ENCODE measurements at places on chromosomes 12 and 14.

- no peak for DNase-seq
Measured at GRCh38 chr14:70896981-70897380, 10.3 kb upstream of the PCNX1 start.

DNA sequence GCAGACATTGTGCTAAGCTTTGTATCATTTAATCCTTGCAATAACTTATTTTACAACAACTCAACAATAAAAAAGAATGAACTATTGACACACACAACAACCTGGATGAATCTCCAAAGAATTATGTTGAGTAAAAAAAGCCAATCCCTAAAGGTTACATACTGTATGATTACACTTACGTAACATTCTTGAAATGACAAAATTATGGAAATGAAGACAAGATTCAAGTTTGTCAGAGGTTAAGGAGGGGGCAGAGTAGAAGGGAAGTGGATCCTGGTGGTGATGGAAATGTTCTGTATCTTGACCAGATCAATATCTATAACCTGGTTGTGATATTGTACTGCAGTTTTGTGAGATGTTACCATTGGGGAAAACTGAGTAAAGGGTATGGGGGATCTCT lies 63.2 kb upstream of the LMNTD1 start:
- DNase-seq, result no peak

GRCh38 chr12:97921979-97922722 lies 459.5 kb downstream of the RMST start:
- DNase-seq, result no peak

DNA sequence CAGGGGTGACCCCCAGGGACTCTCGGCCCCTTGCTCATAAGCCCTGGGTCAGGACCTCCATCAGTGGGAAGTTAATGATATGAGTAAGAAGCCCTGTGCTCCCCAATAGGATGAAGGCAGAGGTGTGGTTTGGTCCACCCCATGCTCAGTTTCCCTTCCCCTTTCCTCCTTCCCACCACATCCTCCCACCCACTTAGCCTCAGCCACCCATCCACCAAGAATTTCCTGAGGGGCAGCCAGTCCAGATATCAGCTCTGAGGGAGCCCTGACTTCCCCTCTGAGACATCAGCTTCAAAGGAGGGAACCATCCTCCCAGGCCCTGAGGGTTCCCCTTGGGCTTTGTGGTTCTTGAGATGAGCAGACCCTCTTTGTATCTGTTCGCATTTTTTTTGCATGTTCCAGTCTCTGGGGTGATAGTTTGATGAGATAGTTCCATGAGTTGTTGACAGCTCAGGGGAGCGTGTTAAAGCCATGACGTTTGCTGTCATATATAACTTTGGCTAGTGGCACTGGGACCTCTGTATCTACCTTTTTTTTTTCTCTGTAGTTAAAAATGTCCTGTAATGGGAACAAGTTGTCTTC lies 71.2 kb downstream of the LGMN start:
- no peak for DNase-seq

GRCh38 chr14:77180726-77181602 lies 634 bp upstream of the TMEM63C start:
- DNase-seq, result no peak

DNA sequence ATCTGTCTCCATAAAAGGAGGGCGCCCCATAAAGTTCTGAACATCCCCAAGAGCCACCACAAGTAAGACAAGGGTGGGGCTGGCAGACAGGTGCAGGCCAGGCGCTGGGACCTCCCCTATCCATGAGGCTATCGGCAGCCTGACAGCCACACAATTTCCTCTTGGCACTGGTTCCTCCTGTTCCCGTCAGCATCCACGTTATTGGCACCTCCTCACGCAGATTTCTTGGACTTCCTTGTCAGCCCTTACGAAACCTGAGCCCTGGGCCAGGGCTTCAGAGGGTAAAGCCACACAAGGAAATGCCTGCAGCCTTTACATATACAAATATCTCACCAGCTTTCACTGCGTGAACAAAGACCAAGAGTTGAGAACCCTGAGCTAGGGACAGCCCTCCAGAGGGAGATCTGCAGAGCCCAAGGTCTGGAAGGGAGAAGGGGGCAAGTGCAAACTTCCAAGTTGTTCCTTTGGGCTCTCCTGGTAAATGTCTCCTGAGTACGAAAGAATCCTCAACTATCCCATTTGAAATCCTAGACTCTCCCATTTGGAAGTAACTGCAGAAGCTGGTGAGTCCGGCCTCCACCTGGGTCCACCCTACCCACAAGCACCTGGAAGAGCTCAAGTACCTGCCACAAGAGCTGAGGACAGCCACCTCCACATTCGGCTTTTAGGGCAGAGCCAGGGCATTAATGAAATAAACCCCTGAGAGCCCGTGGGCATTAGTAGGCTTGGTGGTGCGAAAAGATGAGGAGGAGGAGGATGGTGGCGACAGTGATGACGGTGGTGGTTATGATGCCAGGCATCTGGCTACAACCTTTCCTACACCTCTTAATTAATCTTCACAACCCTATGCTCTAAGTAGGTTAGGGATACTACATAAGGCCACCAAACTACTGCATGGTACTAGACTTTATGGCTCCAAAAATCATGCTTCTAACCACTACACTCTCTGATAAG lies 5.5 kb upstream of the TC2N start:
- DNase-seq, result no peak

DNA sequence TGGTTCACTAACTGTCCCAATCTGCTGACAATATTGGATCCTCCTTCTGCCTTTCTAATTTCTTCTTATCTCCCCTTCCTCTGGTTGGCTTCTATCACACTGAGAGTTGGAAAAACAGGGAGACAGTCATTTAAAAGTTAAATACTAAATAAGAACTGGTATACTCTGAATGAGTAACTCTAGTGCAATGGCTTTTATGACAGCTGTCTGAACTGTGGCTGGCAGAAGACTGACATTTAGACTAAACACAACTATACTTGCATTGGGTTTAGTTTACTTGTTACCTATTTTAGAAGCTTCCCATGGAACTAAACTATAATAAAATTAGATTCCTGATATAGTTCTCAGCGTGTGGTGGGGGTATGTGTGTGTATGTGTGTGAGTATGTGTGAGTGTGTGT lies 7.9 kb upstream of the MAGOHB start:
- DNase-seq, result no peak

DNA sequence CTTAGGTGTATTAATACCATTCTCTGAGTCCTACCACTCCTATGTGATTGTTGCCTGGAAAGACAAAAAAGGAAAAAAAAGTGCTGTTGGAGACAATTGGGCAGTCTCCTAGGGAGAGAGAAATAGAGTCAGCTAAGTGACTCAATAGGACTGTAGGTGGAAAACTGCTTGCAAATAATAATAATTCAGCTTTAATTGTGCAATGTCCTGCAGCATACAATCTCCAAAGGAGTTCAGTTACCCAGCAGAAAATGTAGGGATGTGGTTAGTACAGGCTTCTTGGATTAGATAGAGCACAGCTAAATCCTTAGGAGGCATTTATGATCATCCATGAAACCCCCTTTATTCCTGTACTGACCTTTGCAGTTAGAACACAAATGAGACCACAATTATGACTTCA lies 3.0 kb upstream of the SRSF9 start:
- DNase-seq, result no peak

DNA sequence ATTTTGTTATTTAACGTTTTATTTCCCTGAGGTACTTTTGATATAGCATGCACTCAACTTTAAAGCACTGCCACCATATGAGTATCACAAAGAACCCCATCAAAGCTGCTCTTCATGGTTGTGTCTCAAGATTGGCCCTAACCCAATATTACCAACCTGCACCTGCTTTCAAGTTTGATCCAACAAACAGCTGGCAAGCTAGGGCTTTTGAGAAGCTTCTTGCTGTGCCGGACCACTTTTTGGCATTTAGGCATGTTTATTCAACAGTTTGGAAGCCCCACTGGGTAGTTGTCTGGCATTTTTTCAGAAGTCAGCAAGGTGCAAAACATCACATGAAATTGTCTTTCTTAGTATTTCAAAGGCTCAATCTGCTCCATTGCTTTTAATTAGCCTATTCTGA lies 137.2 kb upstream of the PLEKHA5 start:
- no peak for DNase-seq

GRCh38 chr12:100913872-100914592 lies 119.5 kb downstream of the ANO4 start:
- DNase-seq, result no peak
